Left ventricle myocardium inferior (tissue), 1 donor: ENCODE measurements at places on chromosomes 7 and 10.

- no peak for DNase-seq
- no peak overlapping the region for H3K27ac ChIP-seq
- no peak overlapping the region for H3K4me3 ChIP-seq
- H3K36me3 ChIP-seq = peaks cover 2% of the 10 kb centered on the region
- no peaks in the 10 kb centered on the region for H3K27me3 ChIP-seq
- H3K4me1 ChIP-seq = no peaks in the 10 kb centered on the region
Measured at GRCh38 chr7:70190281-70190680, 592.0 kb downstream of the AUTS2 start.

DNA sequence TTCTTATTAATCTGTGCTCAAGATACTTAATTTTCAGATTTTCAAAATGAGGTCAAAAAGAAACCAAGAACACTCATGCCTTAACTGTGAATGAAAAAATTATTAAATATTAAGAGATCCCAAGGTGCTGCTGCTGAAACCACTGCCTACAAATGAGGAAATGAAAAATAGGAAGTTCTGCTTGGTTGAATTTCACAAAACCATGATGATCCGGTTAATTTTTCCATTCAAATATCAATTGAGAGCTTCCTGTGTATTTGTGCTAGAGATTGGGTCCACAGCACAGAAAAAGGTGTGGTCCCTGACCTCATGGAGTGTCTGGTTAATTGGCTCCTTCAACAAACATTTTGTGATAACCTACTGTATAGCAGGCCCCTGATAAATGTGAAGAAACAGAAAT is 132.7 kb upstream of the YAE1 start:
- no peaks in the 10 kb centered on the region for H3K4me1 ChIP-seq
- H3K36me3 ChIP-seq = no peaks in the 10 kb centered on the region
- H3K27me3 ChIP-seq = peaks cover 8% of the 10 kb centered on the region
- H3K4me3 ChIP-seq = no peak overlapping the region
- no peak overlapping the region for H3K27ac ChIP-seq

DNA sequence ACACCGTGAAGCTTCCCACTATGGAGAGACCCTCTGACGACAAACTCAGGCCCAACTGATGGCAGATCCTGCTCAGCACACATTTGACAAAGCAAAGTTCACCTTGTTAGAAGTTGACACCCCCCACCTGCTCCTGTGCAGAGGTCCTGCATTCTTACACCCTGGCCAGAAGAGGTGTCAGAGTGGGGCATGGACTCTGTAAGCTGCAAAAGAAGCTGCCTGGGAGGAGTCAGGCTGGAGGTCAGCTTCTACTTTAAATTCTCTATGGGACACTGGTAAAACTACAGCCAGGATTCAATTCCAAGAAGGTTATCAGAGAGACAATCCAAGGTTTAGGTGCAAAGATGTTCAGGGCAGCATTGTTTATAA is 20.0 kb upstream of the TNS3 start:
- H3K4me1 ChIP-seq = peaks cover 14% of the 10 kb centered on the region
- no peak overlapping the region for H3K27ac ChIP-seq
- no peak overlapping the region for H3K4me3 ChIP-seq
- no peak for DNase-seq
- H3K27me3 ChIP-seq = no peaks in the 10 kb centered on the region

DNA sequence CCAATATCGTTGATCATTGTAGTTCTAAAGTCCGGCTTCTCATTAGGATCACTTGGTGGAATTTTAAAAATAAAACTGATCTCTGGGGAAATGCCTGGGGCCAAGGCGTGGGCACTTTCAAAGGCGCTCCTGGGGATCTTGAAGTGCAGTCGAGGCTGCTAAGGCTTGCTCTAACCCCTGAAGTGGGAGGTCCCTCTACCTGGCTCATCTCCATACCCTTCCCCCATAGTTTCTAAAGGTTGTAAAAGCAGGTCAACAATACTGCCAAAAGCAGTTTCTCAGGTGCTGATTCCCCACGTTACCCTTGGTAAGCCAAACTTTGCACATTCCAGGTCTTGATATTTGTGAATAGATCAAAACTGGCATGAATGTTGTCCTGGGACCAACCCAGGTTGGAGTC is 79.0 kb upstream of the SP8 start:
- H3K27me3 ChIP-seq = peaks cover 5% of the 10 kb centered on the region
- H3K36me3 ChIP-seq = no peaks in the 10 kb centered on the region
- no peak for DNase-seq
- no peaks in the 10 kb centered on the region for H3K4me1 ChIP-seq
- no peak overlapping the region for H3K4me3 ChIP-seq
- no peak overlapping the region for H3K27ac ChIP-seq

DNA sequence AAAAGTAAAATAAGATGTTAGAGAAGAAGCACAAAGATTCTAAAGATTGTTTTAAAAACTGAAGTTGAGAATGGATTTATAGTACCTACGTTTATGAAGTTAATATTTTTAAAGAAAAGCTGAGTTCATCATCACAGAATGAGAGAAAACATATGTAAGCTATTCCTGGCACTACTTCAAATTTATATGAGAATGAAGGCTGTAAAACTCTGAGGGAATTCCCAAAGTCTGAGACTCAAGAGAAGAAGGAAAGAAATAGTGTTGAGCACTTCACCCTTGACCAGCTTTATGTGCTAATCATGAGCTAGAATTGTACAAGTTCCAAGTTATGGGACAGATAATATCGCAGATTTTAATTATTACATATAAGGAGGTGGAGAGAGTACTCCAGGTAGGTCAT is 323.7 kb upstream of the GNAI1 start:
- no peaks in the 10 kb centered on the region for H3K27me3 ChIP-seq
- no peaks in the 10 kb centered on the region for H3K36me3 ChIP-seq
- DNase-seq = no peak
- H3K4me1 ChIP-seq = no peaks in the 10 kb centered on the region

DNA sequence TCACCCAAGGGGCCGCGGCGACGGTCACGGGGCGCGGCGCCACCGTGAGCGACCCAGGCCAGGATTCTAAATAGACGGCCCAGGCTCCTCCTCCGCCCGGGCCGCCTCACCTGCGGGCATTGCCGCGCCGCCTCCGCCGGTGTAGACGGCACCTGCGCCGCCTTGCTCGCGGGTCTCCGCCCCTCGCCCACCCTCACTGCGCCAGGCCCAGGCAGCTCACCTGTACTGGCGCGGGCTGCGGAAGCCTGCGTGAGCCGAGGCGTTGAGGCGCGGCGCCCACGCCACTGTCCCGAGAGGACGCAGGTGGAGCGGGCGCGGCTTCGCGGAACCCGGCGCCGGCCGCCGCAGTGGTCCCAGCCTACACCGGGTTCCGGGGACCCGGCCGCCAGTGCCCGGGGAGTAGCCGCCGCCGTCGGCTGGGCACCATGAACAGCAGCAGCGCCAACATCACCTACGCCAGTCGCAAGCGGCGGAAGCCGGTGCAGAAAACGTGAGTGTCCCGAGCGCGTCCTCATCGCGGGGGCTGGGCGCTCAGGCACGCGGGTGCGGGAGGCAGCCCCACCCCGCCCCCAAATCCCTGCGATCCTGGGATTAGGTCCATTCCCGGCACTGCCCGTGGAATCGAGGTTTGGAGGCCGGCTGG is 509 bp downstream of the AHR start:
- no peaks in the 10 kb centered on the region for H3K27me3 ChIP-seq
- DNase-seq = peak; percentile 48
- peak overlapping the region; percentile 97 for H3K27ac ChIP-seq
- H3K36me3 ChIP-seq = no peaks in the 10 kb centered on the region
- peaks cover 57% of the 10 kb centered on the region for H3K4me1 ChIP-seq
- peak overlapping the region; percentile 93 for H3K4me3 ChIP-seq

- no peak for DNase-seq
- no peak overlapping the region for H3K4me3 ChIP-seq
- peaks cover 48% of the 10 kb centered on the region for H3K4me1 ChIP-seq
- H3K36me3 ChIP-seq = no peaks in the 10 kb centered on the region
- H3K27ac ChIP-seq = no peak overlapping the region
Measured at GRCh38 chr10:34748767-34749166, 66.3 kb downstream of the PARD3 start.

DNA sequence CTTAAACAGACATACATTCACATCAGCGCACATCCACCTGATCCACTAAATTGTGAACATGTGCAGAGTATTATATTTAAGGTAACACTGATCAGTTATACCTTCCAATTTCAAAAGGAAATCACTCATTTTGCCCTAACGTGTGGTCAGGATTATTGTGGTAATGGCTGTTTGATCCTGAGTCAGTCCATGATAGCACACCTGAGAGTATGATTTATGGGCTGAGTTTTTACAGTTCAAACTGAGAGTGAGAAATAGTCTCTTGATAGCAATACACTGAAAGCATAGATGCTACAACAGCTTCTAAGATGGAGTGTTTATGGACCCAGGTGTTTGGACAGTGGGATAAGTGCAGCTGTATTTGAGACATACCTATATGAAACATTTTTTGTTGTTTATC is 96.7 kb downstream of the KIF20B start:
- no peak overlapping the region for H3K4me3 ChIP-seq
- H3K27ac ChIP-seq = no peak overlapping the region
- peaks cover 36% of the 10 kb centered on the region for H3K27me3 ChIP-seq

DNA sequence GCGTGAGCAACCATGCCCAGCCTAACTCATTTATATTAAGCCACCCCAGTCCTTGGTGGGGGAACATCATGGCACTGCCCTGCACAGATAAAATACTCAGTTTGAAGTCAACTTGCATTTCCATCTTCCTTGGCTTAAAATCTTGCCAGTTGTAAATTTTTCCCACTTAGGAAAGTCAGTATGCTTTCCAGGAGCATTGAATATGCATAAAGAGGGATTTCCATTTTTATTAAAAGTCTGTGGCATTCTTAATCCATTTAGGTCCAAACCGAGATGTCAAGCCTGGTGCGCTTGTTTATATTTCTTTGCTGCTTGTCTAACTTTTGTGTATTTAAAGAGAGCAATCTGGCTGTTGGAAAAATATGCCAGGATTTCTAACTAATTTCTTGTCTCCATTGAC is 26.1 kb downstream of the MAP3K8 start:
- peaks cover 55% of the 10 kb centered on the region for H3K36me3 ChIP-seq
- H3K27ac ChIP-seq = no peak overlapping the region
- no peak for DNase-seq

- H3K4me3 ChIP-seq = no peak overlapping the region
- H3K27ac ChIP-seq = no peak overlapping the region
- H3K36me3 ChIP-seq = peaks cover 62% of the 10 kb centered on the region
- no peaks in the 10 kb centered on the region for H3K27me3 ChIP-seq
Measured at GRCh38 chr7:108498481-108498880, 27.5 kb downstream of the PNPLA8 start.

- peak; percentile 62 for DNase-seq
- peak overlapping the region; percentile 14 for H3K4me3 ChIP-seq
- H3K36me3 ChIP-seq = no peaks in the 10 kb centered on the region
- peaks cover 41% of the 10 kb centered on the region for H3K4me1 ChIP-seq
- H3K27ac ChIP-seq = peak overlapping the region; percentile 94
Measured at GRCh38 chr7:74466196-74466813, 12.6 kb downstream of the GTF2IRD1 start.

DNA sequence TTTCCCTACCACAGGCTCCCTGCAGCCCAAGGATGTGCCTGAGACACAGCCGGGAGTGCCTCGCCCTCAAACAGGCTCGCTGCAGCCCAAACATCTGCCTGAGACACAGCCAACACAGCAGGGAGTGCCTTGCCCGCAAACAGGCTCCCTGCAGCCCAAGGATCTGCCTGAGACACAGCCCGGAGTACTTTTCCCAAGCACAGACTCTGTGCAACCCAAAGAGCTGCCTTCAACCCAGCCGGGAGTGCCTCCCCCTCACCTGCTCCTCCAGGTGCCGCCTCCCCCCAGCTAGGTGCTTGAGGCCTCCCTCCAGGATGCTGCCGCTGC is 42.9 kb downstream of the ANTXRL start:
- no peak overlapping the region for H3K27ac ChIP-seq
- no peaks in the 10 kb centered on the region for H3K36me3 ChIP-seq
- no peaks in the 10 kb centered on the region for H3K4me1 ChIP-seq
- no peak overlapping the region for H3K4me3 ChIP-seq
- DNase-seq = no peak

- H3K27ac ChIP-seq = peak overlapping the region; percentile 100
- no peaks in the 10 kb centered on the region for H3K36me3 ChIP-seq
- H3K27me3 ChIP-seq = no peaks in the 10 kb centered on the region
Measured at GRCh38 chr10:80459047-80459865, 5.1 kb downstream of the TSPAN14 start.
